ENCODE measurements at places on chromosomes 3 and 15.

DNA sequence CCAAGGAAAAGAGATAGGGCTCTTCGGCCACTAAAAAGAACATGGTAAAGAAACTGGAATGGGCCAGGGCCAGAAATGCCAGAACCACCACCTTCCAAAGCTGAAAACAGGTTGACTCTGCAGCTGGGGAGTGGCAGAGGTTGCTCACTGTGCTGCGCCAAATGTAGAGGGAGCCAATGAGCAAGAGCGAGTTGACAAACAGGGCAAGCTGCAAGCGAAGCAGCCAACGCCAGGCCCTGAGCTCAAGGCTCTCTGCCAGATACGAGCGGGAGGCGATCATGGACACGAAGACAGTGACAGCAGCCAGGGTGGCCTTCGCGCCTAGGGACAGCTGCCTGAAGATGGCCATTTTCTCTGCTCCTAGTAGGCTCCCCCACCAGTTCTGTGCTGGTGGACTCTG lies 3.1 kb downstream of the GLB1 start:
- no peak for DNase-seq

DNA sequence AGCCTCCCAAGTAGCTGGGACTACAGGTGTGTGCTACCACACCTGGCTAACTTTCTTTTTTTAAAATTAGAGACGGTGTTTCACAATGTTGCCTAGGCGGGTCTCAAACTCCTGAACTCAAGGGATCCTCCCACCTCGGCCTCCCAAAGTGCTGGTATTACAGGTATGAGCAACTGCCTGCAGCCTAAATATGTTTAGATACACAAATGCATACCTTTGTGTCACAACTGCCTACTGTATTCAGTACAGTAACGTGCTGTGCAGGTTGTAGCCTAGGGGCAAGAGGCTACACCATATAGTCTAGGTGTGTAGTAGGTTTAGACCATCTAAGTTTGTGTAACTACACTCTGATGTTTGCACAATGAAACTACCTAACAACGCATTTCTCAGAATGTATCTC lies 9.5 kb upstream of the PAK6 start:
- no peak for DNase-seq

- DNase-seq: peak; percentile 62
These were observed 23.3 kb downstream of the PDZRN3 start for GRCh38 chr3:73601481-73601880.

GRCh38 chr3:51800750-51801125 lies 21.7 kb upstream of the IQCF6 start:
- no peak for DNase-seq

GRCh38 chr15:46278486-46279090 lies 643.8 kb downstream of the SQOR start:
- DNase-seq: no peak

DNA sequence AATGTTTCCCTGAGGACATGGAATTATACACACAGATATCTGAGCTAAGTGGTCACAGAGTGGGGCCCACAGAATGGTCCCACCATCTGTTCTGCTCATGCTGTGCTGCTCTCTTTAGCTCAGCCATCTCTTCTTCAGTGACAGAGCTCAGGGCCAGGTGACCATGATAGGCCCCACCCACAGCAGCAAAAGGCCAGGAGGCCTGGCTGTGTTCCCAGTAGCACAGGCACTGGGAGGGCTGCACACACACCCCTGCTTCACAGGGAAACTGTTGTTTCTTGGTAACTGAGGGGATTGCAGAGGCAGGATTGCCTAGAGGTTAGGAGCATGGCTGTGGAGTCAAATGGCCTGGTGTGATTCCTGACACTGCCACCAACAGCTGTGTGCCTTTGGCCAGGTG lies 4.8 kb upstream of the FBXW12 start:
- no peak for DNase-seq

DNA sequence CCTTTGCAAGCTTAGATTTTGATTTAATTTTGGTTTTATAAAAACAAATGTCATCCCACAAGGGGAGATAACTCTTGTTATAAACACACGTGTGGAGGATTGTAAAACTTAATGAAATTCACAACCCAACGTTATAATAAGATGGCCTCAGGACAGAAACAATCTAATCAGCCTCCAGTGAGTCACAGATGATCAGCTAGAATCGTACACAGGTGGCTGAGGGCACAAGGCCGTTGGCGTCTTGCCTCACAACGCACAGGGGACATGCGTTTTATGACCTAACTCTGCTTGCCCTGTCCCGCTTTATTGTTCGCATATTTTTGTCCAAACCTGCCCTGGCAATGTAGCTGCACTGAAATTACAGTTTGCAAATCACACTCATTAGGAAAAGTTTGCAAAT lies 121.9 kb upstream of the PDZRN3 start:
- DNase-seq: no peak

GRCh38 chr3:60770532-60770931 lies 480.7 kb downstream of the FHIT start:
- DNase-seq: no peak

GRCh38 chr3:97692831-97693230 lies 71.7 kb upstream of the ARL6 start:
- no peak for DNase-seq

DNA sequence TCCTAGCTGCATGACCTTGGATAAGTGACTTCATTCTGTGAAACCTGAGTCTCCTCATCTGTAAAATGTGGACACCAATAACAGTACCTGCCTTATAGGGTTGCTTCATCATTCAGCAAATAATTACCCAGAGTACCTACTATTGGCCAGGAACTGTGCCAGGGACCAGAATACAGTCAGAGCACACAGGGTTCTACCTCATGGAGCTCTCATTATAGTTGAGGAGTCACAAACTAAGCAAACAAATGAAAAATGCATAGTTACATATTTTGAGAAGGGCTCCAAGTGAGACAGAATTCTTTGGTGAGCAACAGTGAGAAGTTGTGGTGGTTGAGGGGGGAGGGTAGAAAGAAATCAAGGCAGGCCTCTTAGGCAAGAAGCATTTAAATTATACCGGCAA lies 308.6 kb upstream of the WNT5A start:
- DNase-seq: peak; percentile 10

GRCh38 chr15:83065431-83065830 lies 1.6 kb downstream of the BTBD1 start:
- no peak for DNase-seq

- no peak for DNase-seq
These were observed 17.4 kb upstream of the TRMT10C start for GRCh38 chr3:101544161-101544850.

DNA sequence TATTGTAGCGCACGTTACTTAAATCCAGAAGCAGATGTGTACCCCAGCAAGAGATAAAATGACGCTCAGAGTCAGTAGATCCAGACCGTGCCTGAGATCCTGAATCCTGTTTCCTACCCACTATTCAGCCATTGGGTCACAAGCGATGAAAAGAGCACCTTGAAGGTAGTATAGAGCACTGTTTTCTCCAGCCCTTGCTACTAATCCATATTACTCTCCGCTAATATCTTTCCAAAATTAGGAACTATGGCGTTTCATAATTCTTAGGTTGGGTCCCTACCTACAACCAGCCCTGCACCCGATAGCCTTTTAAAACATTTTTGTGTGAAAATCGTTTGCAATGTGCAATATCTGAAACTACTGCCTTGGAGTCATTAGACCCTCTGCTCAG lies 596 bp downstream of the BTD start:
- no peak for DNase-seq

GRCh38 chr15:100833417-100834389 lies 45.9 kb upstream of the ALDH1A3 start:
- DNase-seq: no peak

- peak; percentile 3 for DNase-seq
These were observed 62.5 kb upstream of the GBE1 start for GRCh38 chr3:81823882-81824395.

DNA sequence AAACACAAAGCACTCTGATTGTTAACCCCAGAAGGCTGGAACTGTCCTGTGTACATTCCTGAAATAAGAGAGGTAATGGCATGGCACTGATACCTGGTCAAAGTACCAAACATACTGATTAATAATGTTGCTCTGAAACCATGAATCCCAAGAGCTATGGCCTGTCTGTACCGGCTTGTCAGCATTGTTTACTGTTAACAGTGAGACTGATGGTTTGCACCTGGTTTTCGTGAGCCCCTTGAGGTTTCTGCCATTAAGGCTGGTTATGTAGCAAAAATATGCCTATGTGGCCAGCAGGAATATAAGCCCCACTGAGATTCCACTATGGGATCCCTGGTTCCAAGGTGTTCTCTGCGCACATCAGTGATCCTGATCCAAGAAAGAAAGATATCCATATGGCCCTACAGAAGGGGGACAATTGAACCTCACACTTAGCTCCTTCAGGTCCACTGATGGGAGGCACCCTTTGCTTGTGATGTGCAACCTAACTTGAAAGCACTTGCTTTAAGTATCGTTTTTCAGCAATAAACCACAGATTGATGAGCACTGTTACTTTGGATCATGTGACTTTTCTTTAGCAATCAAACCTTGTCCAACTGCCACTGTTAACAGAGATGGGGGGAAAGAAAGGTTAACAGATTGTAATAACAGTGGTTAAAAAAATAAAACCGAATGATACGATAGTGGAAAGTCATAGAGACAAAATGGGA lies 65.2 kb downstream of the TBL1XR1 start:
- no peak for DNase-seq

DNA sequence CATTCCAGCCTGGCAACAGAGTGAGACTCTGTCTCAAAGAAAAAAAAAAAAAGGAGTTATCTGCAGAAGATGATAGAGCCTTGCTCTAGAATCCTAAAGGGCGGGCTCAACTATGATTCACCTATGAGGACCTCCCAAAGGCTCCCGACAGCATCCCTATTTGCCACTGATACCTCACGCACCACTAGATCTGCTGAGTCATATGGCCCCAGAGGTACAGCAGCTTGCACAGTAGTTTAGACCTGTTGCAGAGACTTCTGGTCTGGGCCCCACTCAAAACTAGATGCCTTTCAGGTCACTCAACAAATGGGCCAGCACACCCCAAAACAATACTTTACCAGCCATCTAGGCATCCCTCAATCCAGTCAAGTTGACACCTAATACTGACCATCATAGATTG lies 38.1 kb upstream of the PTX3 start:
- no peak for DNase-seq

GRCh38 chr15:65368302-65369211 lies 9.2 kb downstream of the IGDCC3 start:
- no peak for DNase-seq

DNA sequence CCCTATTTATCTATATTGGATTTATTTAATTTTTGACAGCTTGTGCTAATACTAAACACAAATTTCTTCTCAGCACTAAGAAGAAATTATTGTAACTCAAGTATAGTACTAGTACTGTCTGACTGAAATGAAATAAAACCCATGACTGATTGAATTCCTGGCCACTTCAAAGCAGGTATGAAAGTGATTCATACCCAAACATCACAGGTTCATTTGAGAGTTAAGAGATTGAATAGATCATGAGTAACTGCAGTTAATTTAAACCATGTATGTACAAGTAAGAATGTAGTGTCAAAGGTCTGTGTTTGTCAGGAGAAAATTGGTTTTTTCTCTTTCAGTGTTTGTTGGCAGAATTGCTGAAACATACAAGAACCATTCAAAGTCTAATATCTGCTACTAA lies 332.0 kb upstream of the GRM7 start:
- DNase-seq: no peak
